ENCODE measurements at places on chromosomes 3 and 15.

DNA sequence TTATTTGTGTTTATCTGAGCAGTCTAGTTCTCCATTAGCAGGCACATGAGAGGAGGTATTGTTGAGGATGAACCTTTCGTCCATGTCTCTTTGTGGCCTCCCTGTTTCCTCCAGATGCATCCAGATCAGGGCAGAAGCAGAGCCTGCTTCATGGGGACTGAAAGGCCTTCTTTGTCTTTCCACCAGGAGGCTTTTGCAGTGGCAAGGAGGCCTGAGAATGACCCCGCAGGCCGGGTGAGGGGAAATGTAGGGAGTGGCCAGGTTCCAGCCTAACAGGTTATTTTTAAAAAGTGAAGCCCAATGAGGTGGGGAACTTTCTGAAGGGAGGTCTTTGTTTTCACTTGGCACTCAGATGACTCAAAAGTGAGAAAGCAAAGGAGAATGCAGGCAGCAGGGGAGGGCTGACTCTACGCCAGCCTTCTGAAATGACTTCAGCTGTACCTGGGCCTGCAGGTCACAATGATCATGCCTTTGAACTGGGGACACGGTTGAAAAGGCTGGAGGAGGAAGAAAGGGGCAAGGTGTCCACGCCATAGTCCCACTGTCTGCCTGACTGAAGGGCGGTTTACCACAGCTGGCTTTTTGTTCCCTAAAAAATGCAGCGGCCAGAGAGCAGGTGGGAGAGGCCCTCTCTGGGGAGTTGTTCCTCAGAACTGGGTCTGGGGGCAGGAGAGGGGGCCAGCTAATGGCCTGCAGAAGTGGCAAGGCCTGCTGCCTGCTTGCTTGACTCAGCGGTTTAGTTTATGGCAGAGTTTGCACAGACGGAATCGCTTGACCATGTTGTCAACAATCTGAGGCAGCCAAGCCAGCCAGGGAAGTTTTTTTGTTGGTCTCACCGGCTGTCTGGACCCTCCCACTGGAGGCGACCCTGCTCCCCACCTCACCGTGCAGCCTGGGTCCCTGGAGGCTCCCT, 28.7 kb downstream of the CMTM7 start:
- DNase-seq = peak; percentile 88

DNA sequence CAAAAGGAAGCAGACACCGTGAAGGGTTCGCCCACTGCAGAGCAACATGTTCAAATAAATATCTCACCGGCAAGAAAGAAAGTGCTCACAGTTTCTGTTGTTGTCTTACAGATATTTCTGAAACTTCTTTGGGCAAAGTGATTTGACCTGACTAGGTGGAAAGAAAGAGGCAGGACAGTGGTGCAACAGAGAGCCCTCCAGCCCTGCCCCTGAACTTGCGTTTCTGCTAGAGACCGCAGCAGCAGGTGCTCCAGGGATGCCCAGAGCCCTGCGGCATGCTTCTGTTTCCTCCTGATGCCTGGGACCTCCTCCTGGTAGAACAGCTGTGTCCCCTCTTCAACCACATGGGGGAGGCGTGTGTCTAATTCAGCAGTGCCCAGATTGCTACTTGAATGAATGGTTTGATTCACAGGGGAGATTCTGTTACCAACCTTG, 123.4 kb downstream of the ATP10A start:
- peak; percentile 2 for DNase-seq

- DNase-seq = no peak
Measured at GRCh38 chr15:79432345-79433275, 474 bp downstream of the MINAR1 start.

DNA sequence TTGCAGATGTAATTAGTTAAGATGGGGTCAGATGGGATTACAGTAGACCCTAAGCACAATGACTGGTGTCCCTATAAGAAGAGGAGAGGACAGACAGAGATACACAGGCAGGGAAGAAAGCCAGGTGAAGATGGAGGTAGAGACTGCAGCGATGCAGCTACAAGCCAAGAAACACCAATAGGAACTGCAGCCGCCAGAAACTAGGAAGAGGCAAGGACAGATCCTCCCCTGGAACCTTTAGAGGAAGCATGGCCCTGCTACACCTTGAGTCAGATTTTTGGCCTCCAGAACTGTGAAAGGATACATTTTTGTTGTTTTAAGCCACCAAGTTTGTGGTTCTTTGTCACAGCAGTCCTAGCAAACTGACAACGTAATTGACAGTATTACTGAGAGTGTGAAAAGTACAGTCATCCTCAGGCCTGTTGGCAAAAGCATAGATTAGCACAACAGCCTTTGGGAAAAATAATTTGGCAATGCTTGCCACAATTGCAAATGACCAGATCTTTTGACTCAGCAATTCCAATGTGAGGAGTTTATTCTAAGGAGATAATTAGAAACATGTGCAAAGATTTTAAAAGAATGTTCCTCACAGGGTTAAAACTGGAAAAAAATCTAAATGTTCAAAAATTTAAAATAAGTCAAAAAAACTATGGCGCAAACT, 82.6 kb upstream of the TJP1 start:
- no peak for DNase-seq

DNA sequence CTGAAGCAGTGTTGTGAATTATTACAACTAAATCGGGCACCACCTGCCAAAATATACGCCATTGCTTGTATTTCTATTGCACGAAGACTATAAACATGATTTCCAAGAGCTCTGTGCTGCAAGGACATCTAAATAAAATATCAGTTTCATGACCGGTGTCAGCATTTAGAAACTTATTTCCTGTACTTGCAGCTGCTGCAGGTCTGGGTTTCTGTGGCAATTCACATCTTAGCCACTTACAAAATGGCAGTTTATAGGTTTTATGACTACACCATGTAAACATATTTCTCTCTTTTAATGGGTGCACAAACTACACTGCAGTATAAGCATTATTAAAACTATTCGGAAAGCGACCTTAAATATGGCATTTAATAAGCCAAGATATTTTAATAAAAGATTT, 359.4 kb downstream of the VPS13C start:
- DNase-seq = no peak

- no peak for DNase-seq
Measured at GRCh38 chr3:25508433-25508832, 80.4 kb downstream of the RARB start.

DNA sequence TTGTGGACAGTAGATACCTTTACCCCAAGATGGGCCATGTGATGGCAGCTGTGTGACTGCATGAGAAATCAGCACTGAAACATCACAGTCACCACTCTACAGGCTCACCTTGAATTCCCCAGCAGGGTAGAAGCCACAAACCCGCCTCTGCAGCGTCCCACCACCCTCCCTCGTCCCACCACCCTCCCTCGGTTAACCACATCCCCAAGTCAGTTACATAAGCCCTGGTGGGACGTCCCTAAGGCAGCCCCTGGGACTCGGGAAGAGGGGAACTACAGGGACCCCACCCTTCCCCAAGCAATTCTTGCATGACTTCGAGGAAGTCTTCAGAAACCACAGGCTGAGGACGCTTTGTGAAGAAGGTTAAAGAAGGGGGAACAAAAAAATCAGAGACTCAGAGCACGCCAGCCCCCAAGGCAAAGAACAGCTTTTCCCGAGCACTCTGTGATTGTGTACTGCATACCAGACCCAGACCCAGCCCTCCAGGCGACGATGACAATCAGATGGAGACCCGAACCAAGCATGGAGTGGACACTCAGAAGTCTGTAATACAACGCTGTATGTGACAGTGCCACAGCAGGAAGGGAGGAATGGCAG, 60.5 kb downstream of the SH3BP5 start:
- no peak for DNase-seq

GRCh38 chr3:110608566-110608965, 463.1 kb upstream of the NECTIN3 start:
- DNase-seq = peak; percentile 31

GRCh38 chr3:39671600-39671999, 137.8 kb upstream of the MYRIP start:
- DNase-seq = no peak

GRCh38 chr3:130773366-130773765, 26.7 kb upstream of the PIK3R4 start:
- no peak for DNase-seq

DNA sequence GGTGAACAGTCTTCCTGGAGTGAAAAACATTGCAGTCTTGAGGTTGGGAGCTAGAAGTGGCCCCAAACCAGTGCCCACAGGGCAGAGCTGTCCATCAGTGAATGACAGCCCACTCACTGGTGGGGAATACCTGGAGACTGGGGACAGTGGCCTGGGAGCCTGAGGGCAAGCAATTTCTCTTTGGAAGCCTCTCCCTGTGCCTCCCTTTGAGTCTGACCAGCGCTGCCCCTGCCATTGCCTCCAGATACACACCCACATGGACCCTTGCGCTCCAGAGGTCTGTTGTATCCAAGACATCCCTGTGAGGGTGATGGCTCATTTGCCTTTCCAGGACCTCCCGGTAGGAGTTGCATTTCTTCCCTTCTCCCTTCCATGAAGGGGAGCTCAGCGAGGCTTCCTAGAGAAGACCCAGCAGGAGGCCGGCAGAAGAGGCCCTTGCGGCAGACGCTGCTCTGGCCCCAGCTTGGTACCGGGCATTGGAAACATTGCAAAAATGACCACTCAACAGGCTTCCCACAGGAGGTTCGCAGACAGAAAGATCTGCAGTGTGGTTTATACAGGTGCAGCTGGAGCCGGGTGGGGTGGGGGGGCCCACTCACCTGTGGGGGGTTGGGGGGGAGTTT, 38.5 kb downstream of the KLF13 start:
- DNase-seq = no peak

DNA sequence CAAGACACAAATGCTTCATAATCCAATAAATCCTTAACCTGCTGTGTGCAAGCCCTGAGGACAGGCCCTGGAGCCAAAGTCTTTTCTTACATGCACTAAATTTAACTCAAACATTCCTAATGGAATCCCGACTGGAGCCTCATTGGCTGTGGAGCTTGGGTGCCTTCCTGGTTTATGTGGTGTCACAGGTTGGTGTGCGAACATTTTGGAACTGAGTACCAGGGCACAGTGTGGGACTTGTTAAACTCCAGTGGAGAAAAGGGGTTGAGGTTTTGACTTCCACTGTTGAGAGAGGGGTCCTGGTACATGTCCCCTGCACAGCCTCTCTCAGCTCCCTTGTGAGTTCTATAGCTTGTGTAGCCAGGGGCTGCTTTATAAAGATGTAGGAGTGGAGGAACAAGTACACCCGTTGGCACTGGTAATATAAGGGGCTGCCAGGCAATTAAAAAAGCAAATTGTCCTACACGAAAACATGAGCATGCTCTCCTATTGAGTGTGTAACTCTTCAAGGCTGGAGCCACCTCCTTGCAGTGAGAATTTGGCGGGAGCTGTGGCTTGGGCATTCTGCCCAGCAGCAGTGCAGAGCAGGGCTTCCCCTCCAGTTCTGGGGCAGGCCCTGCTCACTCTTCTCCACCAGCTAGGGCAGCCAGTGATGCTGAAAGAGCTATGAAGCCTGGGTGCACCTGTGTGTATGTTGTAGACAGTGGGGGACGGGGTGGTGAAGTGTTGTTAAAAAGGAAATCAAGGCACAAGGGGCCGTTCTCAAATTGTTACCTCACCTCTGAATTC, 218.1 kb downstream of the CLSTN2 start:
- DNase-seq = no peak

DNA sequence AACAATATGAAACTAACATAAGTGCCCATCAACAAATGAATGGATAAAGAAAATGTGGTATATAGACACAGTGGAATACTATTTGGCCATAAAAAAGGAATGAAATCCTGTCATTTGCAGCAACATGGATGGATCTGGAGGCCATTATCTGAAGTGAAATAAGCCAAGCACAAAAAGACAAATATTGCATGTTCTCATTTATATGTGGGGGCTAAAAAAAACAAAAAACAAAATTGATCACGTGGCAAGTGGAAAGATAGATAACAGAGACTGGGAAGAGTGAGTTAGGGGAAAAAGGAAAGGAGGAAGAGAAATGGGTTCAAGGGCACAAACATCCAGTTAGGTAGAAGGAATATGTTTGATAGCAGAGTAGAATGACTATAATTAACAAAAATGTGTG, 155.9 kb upstream of the BHLHE40 start:
- no peak for DNase-seq

DNA sequence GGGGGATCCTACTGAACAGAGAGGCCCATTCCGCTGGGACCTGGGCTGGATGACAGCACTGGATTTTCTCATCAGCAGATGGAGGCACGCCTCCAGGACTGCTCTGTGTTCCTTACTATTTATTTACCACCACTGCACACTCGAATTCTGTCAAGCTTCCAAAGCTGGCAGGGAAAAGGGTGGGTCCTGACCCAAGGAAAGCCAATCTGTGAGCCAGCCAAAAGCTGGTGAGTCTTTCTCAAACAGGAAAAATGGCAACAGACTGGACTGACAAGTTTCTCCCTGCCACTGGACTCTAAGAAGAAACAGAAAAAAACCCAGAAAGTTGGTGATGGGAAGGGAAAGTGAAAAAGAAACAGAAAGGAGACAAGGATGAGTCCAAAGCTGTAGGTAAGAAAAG, 37.8 kb downstream of the CD47 start:
- DNase-seq = no peak

GRCh38 chr3:197317250-197317963, 19.0 kb upstream of the DLG1 start:
- peak; percentile 55 for DNase-seq

DNA sequence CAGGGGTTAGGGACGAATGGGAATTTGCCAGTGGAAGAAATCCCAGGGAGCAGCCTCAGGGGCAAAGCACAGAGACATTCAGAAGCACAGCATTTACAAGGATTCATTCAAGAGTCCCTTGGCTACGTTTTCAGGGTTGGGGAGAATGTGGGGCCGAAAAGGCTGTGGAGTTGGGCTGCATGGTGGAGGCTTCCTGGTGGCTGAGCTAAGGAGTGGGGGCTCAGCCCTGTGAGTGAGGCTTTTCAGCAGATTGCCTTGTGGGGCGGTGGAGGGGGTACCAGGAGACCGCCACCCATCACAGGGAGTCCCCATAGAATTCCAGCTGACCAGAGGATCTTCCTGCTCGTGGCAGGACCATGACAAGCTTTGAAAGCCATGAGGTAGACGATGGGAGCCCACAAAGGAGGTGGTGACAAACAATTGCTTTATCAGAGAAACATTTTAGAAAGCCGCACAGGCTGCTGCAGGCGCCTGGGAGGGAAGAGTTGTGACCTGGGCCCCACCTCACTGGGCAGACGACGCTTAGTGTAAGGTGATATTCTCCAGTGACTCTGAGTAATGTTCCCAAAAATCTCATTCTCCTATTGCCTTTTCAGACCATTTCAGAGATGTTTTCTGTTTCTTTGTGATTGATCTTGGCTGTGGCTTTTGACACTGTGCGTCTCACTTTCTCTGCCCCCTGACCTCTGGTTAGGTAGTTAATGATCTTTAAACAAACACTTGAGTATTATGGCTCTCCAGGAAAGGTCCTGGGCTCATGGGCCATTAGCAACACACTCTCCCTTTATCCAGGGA, 128.0 kb downstream of the DNAJB8 start:
- DNase-seq = no peak

DNA sequence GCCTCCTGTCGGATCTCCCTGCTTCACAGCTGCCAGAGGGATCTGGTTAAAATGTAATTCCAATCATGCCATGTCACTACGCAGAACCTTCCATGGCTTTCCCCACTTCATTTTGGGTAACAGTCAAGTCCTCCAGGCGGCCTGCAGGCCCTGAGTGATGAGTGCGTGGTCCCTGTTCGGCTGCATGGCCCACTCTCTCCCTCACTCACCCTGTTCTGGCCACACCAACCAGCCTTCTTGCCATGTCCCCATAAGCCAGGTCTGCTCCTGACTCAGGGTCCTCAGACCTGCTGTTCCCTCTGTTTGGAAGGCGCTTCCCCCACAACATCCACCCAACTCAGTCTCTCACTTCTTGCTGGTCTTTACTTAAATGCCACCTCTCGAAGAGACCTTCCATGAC, 41.6 kb upstream of the LINGO1 start:
- DNase-seq = no peak

Measured in kidney glomerular epithelial cell (primary cell).